Right ventricle myocardium inferior (tissue), 1 donor: ENCODE measurements at places on chromosomes 1 and 21. TPM values are rescaled to one million over a fixed set of nuclear protein-coding genes. Genes with fewer than 3 reads are reported as not detected.

DNA sequence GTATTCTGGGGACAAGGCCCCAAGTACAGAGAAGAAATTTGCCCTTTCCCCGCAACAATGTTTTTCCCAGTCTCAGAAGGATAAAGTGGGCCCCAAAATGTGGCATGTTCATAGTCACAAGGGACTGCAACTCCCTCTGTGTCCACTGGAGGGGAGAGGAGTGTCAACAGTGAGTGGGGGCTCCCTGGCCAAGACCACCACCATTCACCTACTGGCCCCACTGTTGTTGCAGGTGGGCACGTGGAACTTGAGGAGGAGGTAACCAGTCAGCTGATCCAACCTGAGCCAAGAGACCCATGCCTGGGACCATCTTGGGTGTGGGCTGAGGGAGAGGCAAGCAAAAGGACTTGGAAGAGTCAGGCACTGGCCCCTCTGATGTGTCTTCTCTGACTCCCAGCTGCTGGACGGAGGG is 777 bp downstream of the NUDT17 start:
- no peak for DNase-seq

GRCh38 chr1:11779715-11780379 is 17.9 kb downstream of the C1orf167 start:
- peak; percentile 51 for DNase-seq

DNA sequence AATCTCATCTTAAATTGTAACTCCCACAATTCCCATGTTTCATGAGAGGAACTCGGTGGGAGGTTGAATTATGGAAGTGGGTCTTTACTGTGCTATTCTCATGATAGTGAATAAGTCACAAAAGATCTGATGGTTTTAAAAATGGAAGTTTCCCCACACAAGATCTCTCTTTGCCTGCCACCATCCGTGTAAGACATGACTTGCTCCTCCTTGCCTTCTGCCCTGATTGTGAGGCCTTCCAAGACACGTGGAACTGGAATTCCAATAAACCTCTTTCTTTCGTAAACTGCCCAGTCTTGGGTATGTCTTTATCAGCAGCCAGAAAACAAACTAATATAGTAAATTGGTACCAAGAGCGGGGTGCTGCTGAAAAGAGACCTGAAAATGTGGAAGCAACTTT is 761.6 kb upstream of the RGS18 start:
- no peak for DNase-seq

SLC39A1 gene
- total RNA-seq = 48.9 TPM

- no peak for DNase-seq
Observed at GRCh38 chr1:190303501-190303900, 174.2 kb downstream of the BRINP3 start.

PEX10 gene
- 14.5 TPM for total RNA-seq

DNA sequence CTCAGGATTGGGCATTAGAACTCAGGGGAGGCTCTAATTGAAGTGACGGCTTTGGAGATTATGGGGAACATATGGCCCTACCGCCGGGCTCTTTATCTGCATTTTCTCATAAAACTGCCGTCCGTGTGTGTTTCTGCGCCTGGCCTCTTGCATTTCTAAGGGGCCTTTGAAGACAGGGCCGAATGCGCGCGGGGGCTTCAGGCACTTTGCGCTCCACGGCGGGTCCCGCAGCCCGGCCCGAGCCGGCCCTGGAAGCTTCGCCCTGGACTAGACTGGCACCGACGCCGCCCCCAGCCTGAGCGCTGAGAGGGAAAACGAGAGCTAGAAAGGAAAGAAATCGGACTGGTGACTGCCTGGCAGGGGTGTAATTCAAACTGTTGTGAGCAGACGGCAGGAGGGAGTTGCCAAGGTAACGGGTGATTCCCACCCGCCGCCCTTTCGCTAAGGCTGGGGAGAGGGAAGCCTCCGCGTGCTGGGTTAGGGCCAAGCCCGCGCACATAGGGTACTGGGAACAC is 120.7 kb downstream of the LMX1A start:
- DNase-seq = no peak

GRCh38 chr1:161305867-161306519 is 3.8 kb downstream of the MPZ start:
- peak; percentile 92 for DNase-seq

AKR7A3 gene
- not detected for total RNA-seq

DNA sequence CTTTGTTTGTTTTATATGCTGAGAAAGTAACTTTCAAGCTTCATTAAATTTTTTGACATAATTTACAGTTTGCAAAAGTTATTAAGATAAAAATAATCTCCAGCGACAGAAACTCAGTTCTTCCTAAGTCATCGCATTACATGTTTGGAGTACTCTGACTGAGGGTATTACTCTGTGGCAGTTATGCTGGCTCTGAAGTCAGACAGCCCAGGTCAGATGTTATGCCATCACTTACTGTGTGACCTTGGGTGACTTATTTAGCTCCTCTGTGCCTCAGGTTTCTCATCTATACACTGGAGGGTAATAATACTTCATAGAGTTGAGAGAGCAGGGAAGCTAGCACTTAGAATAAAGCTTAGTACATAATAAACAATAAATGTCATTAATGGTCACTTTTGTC is 26.4 kb downstream of the PRKAA2 start:
- no peak for DNase-seq

DNA sequence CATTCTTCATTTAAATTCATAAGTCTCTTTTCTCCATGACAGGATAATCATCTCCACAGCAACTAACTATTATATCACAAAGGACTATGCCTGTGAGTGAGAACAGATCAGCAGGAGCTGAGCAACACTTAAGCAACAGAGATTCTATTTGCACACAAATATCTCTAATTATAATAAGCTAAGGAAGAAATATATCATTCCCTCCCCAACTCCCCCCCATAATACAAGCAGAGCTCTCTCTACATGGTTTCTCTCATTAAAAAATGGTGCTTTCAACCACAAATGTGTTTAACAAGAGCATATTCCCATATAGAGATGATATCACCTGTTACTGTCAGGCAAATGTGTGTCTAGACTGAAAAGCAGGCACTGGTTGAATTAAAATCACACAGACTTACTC is 34.5 kb upstream of the NIBAN1 start:
- DNase-seq = no peak

DNA sequence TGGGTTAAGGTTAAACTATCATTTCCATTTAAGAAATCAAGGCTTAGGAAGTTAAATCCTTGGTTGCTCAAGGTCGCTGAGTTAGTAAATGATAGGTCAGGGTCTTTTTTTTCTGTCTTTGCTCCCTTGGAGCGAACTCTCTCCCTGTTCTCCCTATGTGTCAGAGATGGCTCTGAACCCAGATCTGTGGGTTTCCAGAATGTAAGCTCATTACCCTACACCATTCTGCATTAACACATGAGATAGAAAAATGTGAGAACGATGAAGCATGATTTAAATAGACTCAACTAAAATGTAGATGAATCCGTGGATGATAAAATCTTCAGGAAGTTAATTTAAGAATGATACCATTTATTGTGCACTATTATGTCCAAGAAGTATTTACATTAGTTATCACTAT is 25.0 kb upstream of the ST6GALNAC3 start:
- DNase-seq = no peak

ZFYVE9 gene
- total RNA-seq = 18.0 TPM

DNA sequence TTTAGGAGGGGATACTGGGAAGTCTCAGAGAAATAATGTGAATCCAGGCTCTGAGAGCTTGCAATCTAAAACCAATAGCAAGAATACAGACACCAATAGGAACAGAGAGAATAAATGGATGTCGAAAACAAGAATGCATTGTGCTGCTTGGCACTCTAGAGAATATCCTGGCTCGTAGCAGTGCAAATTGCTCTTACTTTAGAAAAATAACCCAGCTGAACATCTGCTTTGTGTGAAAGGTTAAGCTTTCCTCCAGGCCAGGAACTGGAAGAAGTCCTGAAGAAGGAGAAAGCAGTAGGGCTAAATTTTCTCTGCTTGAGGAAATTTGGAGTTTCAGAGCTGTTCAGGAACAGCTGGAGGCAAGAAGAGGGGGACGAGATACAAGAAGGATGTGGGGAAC is 382.3 kb downstream of the HHIPL2 start:
- no peak for DNase-seq

LHX4 gene
- total RNA-seq = not detected

IVL gene
- not detected for total RNA-seq

DNA sequence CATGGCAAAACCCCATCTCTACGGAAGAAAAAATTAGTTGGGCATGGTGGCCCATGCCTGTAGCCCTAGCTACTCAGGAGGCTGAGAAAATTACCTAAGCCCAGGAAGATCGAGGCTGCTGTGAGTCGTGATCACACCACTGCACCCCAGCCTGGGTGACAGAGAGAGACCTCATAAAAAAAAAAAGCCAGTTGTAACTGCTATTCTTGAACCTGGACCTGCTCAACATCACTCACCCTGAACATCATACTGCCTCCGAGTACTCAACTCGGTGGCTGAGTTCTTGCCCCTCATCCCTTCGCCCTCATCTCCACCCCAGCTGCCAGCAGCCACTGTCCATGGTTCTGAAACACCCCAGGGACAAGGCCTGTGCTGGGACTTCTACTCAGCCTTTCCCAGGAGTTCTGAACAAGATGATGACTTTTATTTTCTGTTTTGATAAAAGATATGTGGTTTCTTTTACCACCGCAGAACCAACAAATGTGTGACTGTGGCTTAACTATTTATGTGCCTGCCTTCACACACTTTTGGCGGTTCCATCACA is 5.4 kb upstream of the DISP3 start:
- DNase-seq = no peak

DNA sequence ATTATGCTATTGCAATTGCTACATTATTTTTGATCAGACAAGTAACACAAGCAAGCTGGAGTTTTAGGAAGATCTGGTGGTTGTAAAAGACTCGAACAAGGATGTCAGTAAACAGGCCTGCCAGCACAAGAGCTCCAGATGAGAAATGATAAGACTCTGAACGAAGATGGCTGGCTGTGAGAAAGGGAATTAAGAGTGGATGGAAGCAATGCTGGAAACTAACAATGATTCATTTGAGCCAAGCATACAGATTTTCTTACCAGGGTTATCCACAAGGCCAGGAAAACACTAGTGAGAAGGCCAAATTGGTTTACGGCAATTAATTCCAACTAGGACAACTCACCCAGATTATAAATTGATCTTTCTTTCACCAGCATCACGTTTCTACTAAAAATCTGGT is 54.2 kb downstream of the NRIP1 start:
- no peak for DNase-seq

BACH1 gene
- total RNA-seq = 35.5 TPM

GRCh38 chr1:38045401-38046332 is 926 bp downstream of the POU3F1 start:
- no peak for DNase-seq

GRCh38 chr1:197441999-197442414 is 174.0 kb downstream of the CRB1 start:
- peak; percentile 80 for DNase-seq

GRCh38 chr21:14751602-14752344 is 205.7 kb upstream of the SAMSN1 start:
- no peak for DNase-seq

DNA sequence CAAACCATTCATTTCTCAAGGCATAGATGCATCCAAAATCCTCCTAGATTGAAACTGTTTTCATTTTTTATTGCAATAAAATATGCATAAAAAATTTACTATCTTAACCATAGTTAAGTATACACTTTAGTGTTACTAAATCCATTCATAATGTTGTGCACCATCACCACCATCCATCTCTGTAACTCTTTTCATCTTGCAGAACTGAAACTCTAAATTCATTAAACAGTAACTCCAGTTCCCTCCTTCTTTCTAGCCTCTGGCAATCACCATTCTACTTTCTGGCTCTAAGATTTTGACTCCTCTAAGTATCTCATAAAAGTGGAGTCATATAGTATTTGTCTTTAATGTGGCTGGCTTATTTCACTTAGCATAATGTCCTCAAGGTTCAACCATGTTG is 236.8 kb downstream of the SMYD3 start:
- no peak for DNase-seq

- no peak for DNase-seq
Observed at GRCh38 chr1:242623119-242623518, 98.6 kb upstream of the PLD5 start.

GRCh38 chr1:18284805-18285537 is 177.4 kb downstream of the IGSF21 start:
- no peak for DNase-seq

CCDC30 gene
- total RNA-seq = 1.9 TPM

TADA1 gene
- 9.4 TPM for total RNA-seq

SPATC1L gene
- 7.7 TPM for total RNA-seq

DNA sequence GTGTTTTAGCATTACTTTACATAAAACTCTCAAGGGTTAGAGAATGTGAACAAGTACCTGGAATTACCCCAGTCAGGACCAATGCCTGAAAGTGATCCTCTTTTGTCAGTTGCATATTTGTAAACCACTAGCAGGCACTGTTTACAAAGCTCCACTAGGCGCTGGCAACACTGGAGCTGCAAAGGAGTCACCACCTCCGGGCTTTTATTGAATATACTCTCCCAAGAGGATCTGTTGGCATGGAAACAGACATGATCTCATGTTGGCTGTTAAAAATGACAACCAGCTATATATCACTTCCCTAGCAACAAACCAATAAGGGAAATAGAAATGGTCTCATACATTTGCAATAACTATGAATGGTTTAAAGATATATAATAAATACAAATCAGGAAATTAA is 116.0 kb downstream of the TTLL7 start:
- DNase-seq = no peak

GRCh38 chr1:227140376-227140775 is 177.9 kb downstream of the CDC42BPA start:
- DNase-seq = no peak

DNA sequence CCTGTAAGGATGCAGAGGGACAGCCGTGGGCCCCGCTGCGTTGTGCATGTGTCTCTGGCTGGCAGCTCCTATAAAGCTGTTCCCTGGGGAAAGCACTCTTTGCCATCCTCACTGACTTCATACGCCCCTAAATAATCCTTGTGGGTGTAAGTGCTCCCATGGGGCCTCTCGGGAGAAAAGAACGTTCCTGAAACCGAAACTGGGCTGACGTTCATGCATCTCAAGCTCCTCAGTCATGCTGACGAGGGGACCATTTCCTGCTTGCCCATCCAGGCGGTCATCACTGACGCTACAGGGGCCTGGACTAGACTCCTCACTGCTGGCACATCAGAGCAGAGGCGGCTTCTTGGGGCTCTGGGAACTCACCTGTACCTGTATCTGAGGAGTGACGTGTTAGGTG is 73.1 kb upstream of the USP24 start:
- DNase-seq = no peak

- DNase-seq = no peak
Observed at GRCh38 chr1:248815407-248816034, 10.2 kb downstream of the SH3BP5L start.

DNA sequence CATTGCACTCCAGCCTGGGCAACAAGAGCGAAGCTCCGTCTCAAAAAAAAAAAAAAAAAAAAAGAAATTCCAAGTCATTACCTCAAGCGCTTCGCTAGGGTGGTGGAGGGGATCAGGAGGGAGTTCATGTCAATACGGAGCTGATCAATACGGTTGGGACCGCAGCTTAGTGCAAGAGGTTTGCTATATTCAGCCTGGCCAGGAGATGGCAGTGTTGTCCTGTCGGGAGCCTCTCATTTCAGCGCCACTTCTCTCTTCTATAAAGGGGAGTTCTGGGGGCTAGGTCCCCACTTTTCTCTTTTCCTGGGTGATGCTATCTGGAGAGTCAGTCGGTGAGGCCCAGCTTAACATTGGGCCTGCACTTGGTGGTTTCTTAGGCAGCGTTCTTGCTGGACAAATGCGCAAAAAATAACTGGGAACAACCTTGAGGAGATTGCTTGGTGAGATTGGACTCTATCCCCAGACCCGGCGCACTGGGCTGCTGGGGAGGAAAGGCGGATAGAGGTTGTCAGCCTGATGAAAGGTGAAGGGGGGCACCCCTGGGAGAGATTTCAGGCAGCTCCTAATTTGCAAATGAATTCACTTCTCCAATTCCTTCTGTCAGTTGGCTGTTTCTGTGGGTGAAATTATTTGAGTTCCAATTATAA is 40.4 kb downstream of the KIAA0040 start:
- no peak for DNase-seq

GRCh38 chr1:93623875-93624274 is 57.8 kb downstream of the BCAR3 start:
- no peak for DNase-seq
